ENCODE measurements at places on chromosomes 11 and 22.

GRCh38 chr11:30049214-30049613 is 32.4 kb upstream of the KCNA4 start:
- DNase-seq, result no peak

- DNase-seq, result no peak
Observed at GRCh38 chr11:123584737-123585136, 69.7 kb downstream of the SCN3B start.

GRCh38 chr22:26508148-26508547 is 4.1 kb downstream of the TFIP11 start:
- DNase-seq, result no peak

DNA sequence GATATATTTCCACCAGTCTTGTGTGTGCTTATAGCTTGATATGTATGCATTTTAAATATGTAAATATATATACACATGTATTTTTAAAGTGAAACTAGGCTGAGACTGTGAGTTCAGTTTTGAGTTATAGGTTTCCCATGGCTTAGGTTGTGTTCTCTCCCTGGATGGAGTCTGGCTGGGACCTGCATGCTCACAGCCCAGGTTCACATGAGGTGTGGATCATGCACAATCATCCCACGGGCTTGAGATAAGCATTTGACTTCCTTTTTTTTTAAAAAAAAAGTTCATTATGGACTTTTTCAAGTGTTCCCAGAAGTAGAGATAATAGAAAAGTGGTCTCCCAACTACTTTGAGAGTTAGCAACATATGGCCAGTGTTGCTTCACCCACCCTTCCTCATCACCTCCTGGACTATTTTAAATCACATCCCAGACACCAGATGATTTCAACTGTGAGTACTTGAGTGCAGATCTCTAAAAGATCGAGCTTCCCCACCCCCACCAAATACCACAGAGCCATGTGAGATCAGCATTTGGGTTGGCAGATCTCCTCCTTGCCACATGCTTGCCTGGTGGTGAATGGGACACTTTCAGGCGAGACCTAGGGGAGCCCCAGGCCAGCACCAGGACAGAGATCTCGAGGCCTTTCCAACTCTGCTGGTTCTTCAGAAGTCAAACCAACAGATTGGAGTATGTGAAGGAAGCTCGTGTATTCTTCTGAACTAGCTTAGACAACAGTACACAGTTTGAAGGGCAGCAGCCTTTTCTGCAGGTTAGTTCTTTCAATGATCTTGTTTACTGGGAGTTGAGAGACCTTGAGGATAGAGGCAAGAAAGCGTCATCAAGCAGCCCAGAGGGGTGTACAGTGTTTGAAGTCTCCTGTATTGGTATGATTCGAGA is 15.9 kb downstream of the MED15 start:
- DNase-seq, result no peak

- DNase-seq, result no peak
Observed at GRCh38 chr11:69646493-69647389, 5.8 kb downstream of the CCND1 start.

Measured in effector CD4-positive, alpha-beta T cell (primary cell).